Bronchial epithelial cell (primary cell): ENCODE measurements at places on chromosomes 11 and 22. TPM values are rescaled to one million over a fixed set of nuclear protein-coding genes. Genes with fewer than 3 reads are reported as not detected.

DNA sequence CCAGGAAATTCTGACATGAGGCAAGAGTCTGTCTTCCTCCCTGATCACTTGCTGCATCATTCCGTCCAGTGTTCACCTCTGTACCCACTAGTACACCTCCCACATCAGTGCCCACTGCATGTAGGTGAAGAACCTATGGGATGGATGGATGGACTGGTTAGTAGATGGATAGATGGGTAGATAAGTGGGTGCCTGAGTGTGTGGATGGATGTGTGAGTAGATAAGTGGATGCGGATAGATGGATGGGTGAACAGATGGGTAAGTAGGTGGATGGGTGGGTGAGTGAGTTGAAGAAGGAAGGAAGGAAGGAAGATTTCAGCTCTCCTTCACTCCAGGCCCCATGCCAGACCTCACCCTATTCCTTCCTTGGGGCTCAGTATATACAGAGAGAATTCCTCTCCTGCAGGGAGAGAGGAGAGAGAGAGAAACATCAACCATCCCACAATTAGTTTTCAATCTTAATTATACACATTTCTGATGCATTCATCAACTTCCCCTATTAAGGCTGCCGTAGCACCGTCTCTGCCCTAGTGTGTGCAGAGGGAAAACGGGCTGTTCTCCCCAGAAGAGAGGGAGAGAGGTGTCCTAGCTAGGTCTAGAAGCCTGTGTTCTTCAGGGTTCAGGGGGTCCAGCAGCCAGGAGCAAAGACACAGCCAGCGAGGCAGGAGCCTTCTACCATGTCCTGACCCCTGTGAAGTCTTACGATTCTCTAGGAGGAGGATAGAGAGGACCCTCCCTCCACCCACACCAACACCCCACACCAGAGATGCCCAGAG is 125.3 kb downstream of the BUD13 start:
- no peak for DNase-seq

- DNase-seq, result no peak
Observed at GRCh38 chr11:76459846-76460245, 15.0 kb downstream of the EMSY start.

DNA sequence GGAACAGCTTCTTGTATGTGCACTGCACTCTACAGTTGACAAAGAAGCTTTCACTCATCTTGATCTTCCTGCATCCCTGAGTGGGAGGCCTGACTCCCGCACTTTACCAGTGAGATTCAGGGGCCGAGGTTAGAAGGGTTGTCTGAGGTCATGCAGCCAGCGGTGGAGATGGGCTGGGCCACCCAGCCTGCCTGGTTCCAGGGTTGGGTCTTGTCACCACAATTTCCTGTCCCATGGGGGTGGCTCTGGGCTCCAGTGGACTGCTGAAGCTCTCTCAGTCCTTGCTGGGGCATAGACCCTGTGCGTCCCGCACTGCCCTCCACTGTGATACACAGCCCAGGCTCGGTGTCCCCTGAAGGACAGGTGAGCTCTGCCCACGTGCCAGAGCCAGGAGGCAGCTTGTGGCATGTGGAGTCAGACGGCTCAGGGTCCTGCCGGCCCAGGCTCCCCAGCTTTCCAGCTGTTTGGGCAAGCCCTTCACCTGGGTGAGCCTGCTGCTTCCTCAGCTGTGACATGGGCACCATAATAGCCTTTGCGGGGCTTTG is 6.9 kb upstream of the MYO7A start:
- no peak for DNase-seq

DNA sequence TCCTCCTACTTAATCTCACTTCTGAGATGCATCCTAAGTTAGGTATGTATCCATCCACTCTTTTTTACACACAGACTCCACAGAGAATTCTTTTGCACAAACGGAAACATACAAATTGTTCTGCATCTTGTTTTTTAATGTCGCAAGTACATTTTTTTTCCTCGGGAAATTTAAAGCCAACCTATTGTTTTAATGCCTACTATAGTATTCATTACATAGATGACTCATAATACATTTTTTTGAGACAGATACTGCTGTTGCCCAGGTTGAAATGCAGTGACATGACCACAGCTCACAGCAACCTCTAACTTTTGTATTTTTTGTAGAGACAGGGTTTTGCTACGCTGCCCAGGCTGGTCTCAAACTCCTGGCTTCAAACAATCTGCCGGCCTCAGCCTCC is 90.8 kb upstream of the TMEM45B start:
- peak; percentile 76 for DNase-seq

- DNase-seq, result no peak
Observed at GRCh38 chr11:134624166-134624920, 212.3 kb upstream of the B3GAT1 start.

- no peak for DNase-seq
Observed at GRCh38 chr11:10746871-10747270, 4.2 kb upstream of the CTR9 start.

- DNase-seq, result no peak
Observed at GRCh38 chr22:40376149-40376548, 5.8 kb downstream of the SGSM3 start.

DNA sequence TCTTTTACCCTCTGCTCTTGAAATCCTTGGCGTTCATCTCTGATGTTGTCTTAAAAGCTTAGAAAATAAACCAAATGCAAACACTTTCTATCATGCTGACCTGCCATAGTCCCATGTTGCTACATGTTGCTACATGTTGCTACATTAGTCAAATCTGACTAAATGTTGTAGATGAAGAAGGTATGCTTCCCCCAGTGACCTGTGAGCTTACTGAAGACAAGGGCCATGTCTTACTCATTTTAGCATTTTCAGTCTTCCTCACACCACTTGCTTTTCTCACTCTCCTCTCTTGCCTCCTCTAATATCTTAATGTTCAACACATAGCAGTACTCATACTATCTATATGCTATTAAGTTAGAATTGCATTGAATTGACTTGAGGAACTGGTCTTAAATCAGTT is 346.4 kb upstream of the MTNR1B start:
- peak; percentile 68 for DNase-seq

OR5AL1 gene
- total RNA-seq, result not detected in 2 replicates

DNA sequence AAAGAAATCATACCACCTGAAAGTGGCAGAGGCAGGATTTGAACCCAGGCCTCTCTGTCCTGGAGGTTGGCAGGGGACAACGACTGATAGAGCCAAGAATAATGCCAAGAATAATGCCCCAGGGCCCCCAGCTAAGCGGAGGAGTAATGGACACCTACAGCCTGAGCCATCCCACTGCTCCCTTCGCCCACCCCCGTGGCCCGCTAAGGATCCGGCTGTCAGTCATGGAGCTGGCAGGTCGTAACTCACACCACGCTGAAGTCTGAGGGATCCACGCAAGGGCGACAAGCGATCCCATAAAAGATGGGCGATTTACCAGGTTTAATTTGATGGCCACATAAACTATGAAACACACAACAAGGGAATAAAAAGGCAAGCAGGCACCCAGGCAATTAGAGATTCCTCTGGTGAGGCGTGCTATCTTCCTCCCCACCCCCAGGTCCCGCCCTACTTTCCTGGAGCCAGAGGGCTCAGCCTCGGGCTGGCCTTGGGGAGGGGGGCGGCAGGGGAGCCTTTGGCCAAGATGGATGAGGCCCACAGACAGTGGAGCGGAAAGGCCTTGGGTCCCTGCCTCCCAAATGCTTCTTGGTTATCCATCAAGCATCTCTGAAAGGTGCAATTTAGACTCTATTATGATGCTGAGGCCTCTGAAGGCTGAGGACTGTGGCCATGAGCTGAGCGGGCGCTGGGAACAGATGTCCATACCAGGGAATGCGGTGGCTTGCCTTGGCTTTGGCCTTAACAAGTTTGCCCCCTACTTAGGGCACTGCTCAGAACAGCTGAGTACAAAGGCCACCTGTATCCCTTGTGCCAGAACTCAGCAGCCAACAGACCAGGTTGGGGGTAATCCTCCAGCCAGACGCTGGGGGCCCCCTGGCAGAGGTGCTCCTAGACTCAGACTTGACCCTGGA is 55.2 kb downstream of the MACROD1 start:
- DNase-seq, result no peak

DNA sequence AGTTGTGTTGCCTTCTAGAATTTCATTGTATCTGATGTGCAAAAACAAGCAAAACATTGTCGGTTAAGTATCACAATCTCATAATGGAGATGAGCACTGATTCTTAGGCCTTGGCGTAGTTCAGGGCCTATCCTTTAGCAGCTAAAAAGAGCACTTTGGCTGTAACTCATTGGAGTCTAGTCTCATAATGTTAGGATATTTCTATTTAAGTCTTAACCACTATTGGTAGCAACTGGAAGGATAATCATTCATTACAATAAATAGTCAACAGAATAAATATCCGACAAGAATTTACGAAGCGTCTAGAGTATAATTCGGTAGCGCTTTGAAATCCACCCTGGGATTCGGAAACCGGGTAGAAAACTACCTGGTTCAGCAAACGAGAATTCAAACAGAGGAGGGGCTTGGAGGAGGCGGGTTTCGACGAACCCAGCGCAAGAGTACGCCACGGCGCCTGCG is 461 bp upstream of the EED start:
- DNase-seq, result peak; percentile 79

DNA sequence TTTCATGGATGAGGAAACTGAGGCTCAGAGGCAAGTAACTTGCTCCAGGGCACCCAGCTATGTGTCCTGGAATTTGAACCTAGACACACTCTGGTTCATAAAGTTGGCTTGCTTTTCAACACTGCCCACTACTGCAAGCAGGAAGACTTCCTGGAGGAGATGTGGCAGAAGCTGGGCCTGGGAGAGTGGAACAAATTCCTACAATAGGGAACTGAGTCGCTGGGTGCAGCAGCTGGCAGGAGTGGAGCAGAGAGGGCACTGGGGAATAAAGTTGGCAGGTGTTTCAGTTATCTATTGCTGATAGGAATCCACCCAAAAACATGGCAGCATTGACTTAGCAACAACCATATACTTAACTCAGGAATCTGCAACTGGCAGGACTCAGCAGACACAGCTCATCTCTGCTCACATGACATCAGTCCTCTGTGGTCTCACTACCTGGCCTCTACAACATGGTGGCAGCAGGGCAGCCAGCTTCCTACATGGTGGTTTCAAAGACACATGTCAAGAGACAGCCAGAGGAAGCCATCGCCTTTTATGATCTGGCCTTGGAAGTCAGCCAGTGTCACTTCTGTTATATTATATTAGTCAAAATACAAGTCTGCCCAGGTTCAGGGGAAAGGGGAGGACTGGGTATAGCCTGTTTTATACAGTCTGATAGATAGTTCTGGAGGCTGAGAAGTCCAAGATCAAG is 10.6 kb upstream of the CARD10 start:
- no peak for DNase-seq

DNA sequence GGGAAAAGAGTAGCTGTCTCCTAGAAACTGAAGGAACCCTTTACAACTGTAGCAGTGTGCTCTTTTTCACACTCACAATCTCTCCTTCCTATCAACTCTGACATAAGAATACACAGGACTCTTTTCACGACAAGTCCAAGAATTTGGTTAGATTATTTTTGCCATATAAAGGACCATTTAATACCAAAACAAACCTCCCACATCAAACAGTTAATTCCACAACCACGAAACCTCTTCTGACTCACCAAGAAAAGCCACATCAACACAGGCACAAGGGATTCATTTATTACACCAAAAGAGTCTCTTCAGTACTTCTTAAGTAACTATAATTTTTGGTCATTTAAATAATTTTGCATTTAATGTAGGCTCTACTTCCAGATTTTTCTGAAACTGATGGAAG is 222.6 kb upstream of the PITPNB start:
- DNase-seq, result peak; percentile 31

AP1B1 gene
- total RNA-seq, result 44.8 and 55.6 TPM in 2 replicates

DNA sequence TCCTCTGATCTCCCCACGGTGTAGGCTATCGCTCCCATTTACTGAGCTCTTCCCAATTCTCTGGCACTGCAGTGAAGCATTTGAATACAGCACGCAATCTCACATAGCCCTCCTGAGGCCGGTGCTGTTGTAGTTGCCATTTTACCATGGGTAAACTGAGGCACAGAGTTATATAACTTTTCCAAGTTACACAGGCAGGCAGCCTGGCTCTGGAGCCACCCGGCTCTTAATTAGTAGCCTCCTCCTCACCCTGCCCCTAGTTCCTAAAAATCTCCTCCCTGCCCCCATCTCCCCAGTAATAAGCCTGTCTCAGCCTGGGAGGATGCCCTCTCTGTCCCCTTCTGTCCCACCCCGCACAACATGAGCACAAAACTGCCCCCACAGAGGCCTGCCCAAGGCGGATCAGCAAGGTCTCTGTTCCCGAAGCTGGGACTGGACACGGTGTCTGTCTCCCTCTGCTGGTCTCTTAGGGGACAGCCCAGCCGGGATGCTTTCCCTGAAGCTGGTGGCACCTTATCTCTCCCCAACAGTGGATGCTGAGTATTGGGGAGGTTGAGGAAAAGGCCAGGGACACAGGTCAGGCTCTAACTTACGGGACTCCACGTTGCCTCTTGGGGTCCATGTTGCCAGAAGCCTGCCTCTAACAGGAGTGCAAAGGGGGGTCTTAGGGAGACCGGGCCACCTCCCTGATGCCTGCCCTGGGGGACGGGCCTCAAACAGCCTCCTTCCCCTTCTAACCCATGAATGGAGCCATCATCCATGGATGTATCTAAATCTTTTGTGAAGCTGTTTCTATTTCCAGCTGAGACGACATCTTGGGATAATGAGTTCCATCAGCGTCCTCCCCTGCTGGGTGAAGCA is 9.1 kb upstream of the CLCF1 start:
- peak; percentile 69 for DNase-seq

DAGLA gene
- under 0.01 and 0.13 TPM in 2 replicates for total RNA-seq

RCOR2 gene
- 1.2 and 2.4 TPM in 2 replicates for total RNA-seq

FOLR3 gene
- total RNA-seq, result 11.3 and 26.4 TPM in 2 replicates

DNA sequence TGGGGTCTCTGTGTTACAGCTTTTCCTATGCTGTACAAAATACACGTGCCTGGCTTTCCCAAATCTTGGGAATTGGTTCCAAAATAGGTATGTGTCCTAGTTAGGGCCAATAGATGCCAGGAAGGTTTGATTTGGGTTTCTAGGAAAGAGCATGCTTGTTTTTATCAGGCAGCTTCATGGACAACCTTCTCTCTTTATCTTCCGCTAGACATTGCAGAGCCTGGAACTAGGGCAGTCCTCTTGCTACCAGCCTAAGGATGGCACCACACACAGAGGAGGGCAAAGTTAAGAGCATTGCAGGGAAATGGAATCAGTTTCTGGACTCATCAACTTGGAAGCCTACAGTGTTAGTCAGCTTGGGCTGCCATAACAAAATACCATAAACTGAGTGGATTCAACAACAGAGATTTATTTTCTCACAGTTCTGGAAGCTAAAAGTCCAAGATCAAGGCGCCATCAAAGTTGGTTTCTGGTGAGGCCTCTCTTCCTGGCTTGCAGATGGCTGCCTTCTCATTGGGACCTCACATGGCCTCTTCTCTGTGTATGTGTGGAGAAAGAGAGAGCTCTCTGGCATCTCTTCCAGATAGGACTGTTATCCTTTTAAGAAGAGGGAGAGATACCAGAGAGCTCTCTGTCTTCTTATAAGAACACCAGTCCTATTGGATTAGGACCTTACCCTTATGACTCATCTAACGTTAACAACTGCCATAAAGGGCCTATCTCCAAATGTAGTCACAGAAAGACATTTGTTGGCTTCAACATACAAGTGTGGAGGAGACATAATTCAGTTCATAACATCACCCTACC is 27.3 kb upstream of the CREB3L1 start:
- no peak for DNase-seq

DNA sequence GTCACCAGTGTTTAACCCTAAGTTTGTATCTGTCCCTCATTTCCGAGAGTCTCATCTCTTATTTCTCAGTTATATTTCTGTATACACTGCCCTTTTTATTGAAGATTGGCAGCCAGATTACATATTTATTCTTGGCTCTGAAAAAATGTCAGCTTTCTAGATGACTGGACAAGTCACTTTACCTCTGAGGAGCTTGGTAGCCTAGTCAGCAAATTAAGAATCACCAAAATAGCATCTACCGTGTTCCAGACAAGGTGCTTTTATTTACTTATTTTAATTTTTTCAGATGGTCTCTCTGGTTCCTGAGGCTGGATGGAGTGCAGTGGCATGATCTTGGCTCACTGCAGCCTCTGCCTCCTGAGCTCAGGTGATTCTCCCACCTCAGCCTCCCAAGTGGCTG is 5.6 kb upstream of the RBM4 start:
- DNase-seq, result no peak
